ENCODE measurements at places on chromosomes 16 and 17.

DNA sequence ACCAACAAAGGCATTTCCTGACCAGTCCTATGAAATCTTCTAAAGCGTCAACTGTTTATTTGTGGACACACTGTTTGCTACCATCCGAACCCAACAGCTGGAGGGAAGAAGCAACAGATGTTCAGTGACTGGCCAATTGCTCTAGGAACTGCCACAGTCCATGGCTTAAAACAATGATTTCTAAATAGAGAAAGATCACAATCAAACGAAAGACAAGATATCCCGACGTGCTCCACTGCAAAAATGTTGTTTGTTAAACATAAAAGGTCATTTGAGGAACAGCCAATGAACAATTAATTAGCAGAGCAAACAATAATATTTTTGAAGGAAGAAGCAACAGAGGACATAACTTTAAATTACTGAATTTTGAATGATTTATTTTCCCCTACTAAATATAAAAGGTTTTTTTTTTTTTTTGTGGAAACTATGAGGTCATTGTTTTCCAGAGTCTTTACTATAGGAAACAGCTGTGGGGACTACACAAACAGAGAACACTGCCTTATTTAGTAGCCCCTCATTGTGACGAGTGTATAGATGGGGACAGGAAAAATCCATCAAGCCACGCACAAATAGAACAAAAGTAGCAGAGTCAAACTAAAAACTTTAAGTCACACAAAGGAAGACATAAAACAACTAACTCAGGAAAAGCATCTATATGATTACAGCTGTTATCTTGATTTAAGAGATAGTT is 17.2 kb downstream of the USP31 start:
- no peak for ATAC-seq

- ATAC-seq: no peak
These were observed 33.3 kb downstream of the HELZ start for GRCh38 chr17:67211742-67212141.

DNA sequence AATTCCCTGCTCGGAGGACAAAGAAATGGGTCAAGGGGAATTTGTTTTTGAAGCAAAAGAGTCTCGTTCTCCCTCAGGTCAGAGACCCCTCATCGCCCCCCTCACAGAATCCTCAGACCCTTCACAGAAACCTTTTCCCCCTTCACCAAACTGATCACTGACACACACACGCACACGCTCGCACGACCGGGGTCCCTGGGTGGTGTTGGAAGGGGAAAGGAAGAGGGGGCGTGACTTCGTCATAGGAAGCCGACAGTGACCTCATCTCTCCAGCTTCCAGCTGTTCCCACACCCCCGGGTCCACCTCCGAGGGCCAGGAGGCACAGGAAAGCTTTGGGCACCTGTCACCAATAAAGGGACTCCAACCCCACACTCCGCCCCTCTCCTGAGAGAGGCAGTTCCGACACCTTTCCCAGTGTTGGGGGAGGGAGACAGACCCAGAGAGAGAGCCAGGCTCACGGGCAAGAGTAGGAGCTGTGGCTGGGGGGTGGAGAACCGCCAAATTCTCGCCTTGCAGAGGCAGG is 1.2 kb downstream of the ASGR1 start:
- peak; percentile 42 for ATAC-seq

- ATAC-seq: peak; percentile 50
These were observed 18.1 kb downstream of the PIPOX start for GRCh38 chr17:29061036-29061435.

- peak; percentile 35 for ATAC-seq
These were observed 7.2 kb downstream of the TIMM22 start for GRCh38 chr17:1003972-1004768.

DNA sequence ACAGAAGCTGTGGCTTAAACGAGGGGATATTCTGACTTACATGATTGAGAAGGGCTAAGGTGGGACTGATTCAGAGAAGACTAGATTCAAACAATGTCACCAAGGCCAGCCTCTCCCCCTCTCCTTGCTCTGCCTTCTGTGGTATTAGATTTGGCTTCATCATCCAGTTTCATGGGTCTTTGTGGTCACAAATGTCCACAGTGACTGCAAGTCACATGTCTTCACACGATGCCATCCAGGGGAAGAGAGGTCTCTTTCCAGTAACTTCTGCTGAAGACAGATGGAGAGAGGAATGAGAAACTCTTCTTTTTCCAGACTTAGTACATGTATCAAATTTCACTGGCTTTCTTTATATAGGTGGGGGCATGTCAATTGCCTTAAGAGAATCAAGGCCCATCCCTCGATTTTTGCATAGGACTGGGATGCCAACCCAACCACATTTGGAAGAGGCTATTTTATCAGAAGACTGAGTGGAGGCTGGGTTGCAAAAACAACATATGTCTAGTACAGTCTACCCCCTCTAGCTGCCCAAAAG is 57.3 kb upstream of the HNF1B start:
- ATAC-seq: no peak

DNA sequence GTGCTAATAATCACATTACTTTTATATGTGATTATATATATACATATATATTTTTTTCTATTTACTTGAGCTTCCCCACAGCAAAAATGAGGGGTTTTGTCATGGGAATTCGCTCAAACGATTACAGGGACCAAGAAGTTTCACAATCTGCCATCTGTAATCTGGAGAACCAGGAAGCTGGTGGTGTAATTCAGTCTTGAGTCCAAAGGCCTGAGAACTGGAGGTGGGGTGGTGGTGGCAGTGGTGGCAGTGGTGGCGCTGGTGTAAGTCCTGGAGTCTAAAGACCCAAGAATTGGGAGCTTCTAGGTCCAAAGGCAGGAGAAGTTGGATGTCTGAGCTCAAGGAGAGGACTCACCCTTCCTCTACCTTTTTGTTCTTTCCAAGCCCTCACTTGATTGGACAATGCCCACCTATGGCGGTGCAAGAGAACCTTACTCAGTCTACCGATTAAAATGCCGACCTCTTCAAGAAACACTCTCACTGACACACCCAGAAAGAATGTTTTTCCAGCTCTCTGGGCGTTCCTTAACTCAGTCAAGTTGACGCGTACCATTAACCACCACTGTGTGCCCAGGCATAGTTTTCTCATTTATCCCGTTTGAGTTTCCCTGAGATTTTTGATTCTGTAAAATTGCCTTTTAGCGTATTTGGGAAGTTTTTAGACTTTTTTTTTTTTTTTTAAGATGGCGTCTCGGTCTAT is 31.9 kb downstream of the POLR2A start:
- no peak for ATAC-seq

GRCh38 chr17:74037320-74037719 is 166.2 kb upstream of the RPL38 start:
- no peak for ATAC-seq

DNA sequence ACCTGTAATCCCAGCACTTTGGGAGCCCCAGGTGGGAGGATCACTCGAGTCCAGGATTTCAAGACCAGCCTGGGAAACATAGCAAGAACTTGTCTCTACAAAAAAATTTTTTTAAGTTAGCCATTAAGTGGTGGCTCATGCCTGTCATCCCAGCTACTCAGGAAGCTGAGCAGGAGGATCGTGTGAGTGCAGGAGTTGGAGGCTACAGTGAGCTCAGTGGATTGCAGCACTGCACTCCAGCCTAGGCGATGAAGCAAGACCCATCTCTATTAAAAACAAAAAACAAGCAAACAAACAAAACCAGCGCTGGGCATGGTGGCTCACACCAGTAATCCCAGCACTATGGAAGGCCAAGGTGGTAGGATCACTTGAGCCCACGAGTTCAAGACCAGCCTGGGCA is 38.0 kb downstream of the HEATR3 start:
- no peak for ATAC-seq

- ATAC-seq: no peak
These were observed 1.1 kb upstream of the SPEM3 start for GRCh38 chr17:7427549-7427948.

DNA sequence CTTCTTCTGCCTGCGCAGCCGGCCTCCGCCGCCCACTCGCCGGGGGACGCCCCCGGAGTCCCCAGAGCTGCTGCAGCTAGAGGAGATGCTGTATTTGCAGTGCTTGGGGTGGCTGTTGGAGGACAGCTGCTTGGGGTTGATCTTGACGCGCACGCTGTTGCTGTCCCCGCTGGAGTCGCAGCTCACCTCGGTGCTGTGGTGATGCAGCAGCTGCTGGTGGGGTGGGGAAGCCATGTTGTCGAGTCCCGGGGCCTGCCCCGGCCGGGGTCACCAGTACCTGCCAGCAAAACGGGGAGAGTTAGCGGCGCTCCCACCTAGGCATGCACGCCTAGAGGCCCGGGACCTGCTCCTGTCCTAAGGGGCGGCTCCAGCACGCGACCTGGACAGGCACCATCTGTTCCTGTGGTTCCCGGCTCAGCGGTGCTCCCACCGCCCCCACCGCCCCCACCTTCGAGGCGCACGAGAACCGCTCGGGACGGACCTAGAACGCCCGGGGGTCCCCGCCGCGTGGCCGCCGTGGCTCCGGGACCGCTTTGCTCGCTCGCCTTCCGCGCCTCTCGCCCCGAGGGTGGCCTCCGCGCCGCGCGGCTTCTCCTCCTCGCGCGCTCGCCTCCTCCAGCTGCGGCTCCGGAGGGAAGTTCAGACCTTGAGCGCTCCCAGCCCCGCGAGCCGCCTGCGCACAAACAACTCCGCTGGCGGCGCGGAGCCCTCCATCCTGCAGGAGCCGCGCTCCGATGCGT is 863 bp downstream of the ADCY9 start:
- ATAC-seq: peak; percentile 74

DNA sequence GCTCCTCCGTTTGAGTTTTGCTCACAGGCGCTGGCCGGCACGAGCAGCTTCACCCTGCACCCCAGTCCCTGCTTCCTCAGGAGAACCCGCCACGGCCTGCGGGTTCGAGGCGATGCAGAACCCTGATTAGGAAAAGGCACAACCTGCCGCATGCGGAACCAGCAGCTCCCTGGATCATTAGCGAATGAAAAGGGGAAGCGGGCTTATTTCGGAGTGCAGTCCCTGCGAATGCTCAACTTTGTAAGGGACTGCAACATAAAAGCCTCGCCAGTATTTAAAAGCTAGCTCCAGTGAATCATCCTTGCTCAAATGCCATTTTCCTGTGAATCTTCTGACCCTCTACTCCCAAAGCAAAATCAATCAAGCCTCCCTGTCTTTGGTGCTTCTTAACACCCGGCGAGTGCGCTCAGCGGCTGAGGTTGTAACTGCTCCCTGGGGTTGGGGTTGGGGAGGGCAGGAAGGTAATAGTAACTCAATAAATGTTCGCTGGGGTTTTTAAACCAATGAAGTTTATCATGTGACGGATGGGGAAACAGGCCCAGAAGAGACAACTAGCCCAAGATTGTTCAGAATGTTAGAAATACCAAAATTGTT is 678 bp upstream of the AKAP10 start:
- ATAC-seq: no peak

Data from SK-N-SH treated with all-trans-retinoic acid at 6 μM for 48 hours (cell line).